ENCODE measurements at places on chromosomes 4 and X.
A peak's percentile ranks its signal among the peaks of the same experiment; 100 is the strongest.

GRCh38 chr4:43680421-43680820, 768.2 kb downstream of the KCTD8 start:
- no peak for DNase-seq

DNA sequence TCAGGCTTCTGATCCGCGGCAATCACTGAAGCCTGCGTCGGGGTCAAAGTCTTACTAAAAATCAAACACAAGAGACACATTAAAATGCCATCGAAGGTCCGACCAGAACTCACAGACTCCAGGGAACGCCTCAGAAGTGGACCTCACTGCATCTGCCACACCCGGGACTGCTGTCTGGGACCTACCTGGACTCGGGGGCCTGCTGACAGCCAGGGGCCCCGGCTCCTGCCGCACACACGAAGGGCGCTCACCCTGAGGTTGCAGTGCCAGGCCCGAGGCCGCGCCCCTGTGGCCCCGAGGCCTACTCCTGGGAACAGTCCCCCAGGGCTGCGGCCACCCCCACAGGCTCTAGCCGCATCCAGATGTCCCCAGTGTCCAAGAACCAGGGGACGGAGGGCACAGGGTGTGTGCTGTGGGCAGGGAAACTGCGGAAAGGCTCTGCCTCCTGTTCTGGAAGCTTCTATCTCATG, 7.4 kb downstream of the CTBP1 start:
- DNase-seq: no peak

DNA sequence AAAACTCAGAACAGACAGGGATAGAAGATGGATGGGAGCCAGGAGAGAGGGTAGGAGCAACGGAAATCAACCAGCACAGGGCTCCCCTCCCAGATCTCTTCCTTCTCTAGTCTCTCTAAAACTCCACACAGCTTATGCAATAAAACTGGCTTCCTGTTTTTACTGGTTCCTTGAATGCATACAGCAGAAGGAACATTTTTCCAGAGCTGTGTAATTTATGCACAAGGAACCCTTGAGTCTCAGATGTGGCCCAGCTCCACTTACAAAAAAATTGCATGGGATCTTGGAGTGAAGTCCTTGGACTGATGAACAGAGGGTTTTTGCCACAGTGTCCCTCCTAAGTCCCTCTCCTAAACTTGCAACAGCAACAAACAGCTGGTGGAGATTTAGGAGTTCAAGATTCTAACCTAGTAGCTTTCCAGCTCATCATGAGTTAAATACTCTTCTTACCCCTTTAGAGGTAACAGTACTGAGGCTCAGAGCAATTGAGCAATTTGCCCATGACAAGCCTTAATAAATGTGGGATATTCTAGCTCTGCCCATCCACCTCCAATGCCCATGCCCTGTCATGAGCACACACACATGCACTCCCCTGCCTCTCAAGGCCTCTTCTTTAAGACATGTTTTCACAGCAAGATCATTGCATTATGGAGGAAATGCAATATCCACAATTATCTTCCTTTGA, 18.4 kb upstream of the CC2D2A start:
- DNase-seq: no peak

- no peak for DNase-seq
Measured at GRCh38 chr4:24730256-24731001, 64.9 kb upstream of the SOD3 start.

DNA sequence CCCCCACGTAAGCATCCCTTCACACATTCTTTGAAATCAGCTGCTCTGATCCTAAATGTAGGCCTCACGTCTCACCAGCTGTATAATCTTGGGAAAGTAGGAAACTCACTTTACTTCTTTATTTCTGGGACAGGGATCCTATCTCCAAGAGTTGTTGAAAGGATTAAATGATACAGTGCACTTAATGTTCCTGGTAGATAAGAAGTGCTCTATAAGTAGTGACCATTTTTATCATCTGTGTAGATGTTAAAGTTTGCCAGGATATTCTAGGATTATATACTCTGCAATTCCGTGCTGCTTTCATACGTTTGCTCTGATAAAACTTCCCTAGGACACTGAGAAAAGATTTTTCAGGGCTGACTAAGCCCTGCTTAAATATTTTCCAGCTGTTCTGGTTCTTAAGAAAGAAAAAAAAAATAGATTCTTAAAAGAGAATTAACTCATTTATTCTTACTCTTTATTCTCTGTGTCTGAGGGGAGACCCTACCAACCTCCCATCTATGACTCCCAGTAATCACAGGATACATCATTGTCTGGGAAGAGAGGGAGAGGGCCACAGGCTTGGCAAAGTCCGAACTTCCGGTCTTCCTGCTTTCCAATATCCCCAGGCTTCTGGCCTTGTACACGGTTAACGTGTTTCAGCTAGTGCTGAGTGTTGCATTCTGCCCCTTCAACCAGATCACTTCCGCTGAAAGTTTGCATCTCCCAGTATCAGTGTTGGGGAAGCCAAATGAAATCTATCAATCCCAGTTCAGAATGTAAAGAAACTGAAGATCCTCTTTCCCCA, 269.2 kb downstream of the TRIML1 start:
- DNase-seq: no peak

DNA sequence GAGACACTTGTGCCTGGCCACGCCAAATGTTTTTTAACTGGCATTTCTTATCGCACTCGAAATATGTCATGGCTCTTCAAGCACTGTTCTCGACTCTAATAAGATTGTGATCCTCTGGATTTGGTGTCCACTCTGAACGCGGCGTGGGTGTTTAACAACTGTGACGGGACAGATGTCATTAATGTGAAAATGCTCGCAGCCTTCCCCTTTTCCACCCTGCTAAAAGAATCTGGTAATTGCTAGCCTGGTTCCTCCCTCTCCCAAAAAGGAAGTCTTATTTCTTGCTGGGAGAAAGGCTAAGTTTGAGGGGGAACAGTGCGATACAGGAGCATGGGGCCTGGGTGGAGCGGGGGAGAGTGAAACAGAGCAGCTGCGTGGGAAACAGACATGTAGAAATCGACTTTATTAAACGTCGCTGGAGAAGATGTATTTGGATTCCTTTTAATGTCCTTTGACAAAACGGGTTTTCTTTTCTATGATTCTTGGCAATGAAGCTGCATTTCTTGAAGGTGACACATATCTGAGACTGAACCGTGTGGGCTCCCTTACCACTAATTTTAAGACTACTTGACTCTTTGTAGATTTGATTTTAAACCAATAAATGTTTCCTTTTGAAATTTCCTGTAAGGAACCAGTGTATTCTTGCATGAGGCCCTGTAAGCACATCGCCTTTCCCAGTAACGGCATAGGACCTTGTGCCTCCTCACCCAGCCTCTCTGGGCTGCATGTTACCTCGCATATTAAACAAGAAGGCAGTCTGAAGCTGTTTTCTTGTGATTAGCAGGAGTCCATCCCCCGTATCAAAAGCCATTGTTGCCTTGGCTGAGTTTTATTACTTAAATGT, 17.8 kb downstream of the TBC1D1 start:
- DNase-seq: no peak

- no peak for DNase-seq
Measured at GRCh38 chrX:145682518-145683298, 134.9 kb upstream of the SLITRK2 start.

- no peak for DNase-seq
Measured at GRCh38 chr4:151540728-151541388, 131.9 kb downstream of the FHIP1A start.

DNA sequence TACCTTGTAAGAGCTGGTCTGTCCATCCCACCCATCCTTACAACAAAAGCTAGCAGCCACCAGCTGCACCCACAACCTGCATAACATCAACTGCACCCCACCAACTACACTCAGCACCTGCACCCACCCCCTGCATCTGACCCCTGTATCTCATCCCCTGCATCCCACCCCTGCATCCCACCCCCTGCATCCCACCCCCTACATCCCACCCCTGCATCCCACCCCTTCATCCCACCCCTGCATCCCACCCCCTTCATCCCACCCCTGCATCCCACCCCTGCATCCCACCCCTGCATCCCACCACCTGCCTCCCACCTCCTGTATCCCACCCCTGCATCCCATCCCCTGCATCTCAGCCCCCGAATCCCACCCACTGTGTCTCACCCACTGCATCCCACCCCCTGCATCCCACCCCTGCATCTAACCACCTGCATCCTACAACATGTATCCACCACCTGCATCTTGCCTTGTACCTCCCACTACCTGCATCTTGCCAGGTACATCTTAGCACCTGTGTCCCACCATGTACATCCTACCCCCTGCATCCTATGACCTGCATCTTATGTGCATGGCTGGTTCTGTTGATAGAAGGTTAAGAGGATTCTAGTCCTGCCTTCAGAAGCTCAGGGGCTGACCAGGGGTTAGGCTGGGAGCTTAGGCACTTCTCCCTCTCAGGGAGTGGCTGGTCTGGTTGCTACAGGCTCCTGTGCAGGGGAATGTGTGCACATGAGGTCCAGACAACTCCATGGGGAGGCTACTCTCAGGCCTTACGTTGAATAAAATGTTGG, 9.4 kb downstream of the TMEM271 start:
- no peak for DNase-seq

- no peak for DNase-seq
Measured at GRCh38 chr4:152992027-152992426, 55.9 kb downstream of the FHDC1 start.

- no peak for DNase-seq
Measured at GRCh38 chrX:144715337-144715736, 532.0 kb upstream of the SPANXN1 start.

DNA sequence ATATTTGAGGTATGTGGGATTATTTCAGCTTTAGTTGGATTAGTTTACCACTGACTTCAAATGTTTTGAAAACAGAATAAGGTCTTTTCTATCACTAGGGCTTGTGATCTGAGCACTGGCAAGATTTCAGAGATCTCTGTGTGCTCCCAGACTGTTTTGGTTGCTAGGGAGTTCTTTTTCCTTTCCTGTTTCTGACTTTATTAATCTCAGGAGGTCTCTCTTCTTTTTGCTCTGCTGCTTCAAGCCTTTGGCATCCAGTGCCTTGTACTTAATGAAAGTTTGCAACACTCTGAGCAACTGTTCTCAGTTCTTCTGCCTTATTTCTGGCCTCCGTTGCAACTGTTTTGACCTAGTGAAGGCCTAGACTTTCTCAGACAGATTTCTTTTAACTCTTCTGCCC, 32.1 kb upstream of the PAQR3 start:
- DNase-seq: no peak

- no peak for DNase-seq
Measured at GRCh38 chr4:42658261-42658660, 1.4 kb upstream of the ATP8A1 start.

DNA sequence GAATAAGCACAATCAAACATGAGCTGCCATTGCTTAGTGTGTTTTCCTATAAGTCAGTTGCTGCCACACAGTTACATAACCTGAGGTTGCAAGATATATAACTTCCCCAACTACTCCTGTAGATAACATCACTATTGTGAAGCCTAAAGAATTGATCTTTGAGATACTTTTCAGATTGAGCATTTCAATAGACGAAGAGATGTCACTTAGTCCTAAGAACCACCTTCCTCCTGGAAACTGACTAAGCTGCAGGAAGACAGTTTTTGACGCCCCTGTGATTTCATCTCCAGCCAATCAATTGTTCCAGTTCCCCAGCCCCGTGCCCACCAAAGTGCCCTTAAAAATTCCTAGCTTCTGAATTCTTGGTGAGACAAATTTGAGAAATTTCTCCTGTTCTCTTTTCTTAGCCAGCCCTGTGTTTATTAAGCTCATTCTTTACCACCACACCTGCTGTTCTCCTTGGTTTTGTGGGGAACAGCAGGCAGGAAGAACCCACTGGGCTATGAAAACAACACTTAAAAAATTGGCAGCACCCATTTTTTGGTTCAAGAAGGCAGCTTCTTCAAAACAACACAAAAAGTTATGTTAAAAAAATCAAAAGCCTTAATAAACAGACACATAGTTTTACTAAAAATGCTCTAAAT, 317.1 kb upstream of the PABPC4L start:
- no peak for DNase-seq

DNA sequence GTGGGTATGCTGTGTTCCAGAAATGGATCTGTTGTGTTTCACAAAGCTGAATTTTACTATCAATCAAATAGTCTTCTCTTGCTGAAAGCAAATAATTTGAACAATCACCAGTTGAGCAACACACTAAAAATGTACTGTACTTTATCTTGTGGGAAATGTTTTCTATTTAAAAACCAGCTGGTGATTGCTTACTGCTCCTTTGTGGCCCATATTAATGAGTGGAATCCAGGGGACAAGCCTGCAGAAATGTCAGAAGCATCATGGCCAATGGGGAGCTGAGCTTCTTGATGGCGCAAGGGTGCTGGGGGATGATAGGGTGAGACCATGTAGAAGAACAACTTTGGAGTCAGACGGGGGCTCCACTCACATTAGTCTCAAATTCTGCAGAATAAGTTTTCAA, 346.2 kb downstream of the ARHGAP10 start:
- no peak for DNase-seq

- DNase-seq: peak; percentile 62
Measured at GRCh38 chr4:184306949-184307348, 89.3 kb upstream of the ENPP6 start.

- peak; percentile 3 for DNase-seq
Measured at GRCh38 chr4:84971319-84971932, 4.9 kb upstream of the WDFY3 start.

- no peak for DNase-seq
Measured at GRCh38 chr4:158055668-158056067, 117.2 kb downstream of the GASK1B start.

DNA sequence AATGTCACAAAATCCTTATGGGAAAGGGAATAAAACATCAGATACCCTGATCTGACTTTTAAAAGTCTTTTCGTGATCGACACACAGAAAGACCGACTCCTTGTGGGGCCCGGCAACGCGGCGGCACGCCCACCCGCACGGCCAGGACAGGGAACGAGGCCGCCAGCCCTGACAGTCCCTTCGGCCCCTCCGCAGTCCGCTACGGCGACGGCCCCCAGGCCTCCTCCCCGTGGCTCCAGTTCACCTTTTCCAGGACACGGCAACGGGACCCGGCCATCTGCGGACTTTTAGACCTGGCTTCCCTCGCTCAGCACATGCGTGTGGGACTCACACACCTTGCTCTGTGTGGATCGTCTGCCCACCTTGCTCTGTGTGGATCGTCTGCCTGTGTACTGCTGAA, 33.6 kb upstream of the GTPBP6 start:
- DNase-seq: no peak

- DNase-seq: no peak
Measured at GRCh38 chrX:39894683-39895082, 203.1 kb downstream of the BCOR start.

All from activated CD4-positive, alpha-beta T cell treated with anti-CD3 and anti-CD28 coated beads, Interleukin-10, Interleukin-2, amounts not matched to agents 100 ng/mL and 50 ng/mL, durations not matched to agents 16 hours and 8 hours (primary cell).